ENCODE measurements at places on chromosomes 1 and 21.

DNA sequence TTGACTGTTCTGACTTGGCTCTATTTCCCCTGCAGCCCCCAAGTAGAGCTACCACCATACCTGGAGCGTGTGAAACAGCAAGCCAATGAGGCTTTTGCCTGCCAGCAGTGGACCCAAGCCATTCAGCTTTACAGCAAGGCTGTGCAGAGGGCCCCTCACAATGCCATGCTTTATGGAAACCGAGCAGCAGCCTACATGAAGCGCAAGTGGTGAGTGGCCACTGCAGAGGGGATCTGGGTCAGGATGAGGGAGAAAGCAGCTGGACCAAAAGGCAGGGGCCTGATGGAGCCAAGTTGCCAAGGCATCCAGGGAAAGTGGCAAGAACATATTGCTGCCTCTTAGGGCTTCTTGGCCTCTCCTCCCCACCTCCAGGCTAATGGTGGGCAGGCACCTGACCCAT, 24.1 kb upstream of the TMEM222 start:
- DNase-seq = no peak

DNA sequence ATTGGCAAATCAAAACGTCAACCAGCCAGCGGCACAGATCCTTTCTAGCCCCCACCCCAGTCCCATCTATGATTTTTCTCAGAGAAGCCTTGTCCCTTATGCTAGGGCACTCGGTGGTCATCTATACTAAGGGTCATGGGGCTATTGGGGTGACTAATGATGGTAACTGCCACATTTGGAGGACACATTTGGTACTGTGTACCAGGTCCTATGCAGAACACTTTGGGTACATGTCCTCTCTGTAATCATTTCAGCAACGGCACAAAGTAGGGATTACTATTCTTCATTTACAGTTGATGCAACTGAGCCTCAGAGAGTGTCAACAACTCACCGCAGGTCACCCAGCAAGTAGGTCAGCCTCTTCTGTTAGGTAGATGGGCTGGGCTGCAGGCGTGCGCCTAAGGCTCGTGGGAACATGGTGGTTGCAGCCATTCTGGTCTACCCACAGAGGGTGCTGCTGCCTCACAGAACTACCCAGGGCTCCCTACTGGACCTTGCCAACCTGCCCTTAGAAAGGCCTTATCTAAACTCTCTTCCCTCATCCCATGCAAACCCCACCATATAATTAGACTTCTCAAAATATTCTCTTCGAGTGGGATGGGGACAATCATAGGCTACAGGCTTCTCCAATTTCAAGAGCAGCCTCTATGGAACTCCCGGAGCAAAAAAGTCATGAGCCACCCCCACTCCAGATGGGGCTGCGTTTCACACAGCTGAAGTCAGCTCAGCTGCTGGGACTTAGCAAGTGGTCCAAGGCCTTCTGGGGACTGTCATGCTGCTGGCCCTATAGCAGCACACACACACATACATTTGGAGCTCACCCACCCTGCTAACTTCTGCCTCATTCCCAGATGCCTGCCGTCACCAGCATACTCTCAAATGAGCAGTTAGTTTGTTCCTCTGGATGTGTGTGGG, 5.8 kb upstream of the SDHB start:
- DNase-seq = peak; percentile 56

GRCh38 chr21:38914528-38915293, 109.0 kb downstream of the ETS2 start:
- DNase-seq = no peak

GRCh38 chr21:38266732-38267131, 9.9 kb downstream of the KCNJ15 start:
- DNase-seq = no peak

- DNase-seq = no peak
Measured at GRCh38 chr1:105591681-105592080, 1464.8 kb upstream of the PRMT6 start.

- DNase-seq = peak; percentile 74
Measured at GRCh38 chr1:246773213-246773641, 49.0 kb downstream of the SCCPDH start.

DNA sequence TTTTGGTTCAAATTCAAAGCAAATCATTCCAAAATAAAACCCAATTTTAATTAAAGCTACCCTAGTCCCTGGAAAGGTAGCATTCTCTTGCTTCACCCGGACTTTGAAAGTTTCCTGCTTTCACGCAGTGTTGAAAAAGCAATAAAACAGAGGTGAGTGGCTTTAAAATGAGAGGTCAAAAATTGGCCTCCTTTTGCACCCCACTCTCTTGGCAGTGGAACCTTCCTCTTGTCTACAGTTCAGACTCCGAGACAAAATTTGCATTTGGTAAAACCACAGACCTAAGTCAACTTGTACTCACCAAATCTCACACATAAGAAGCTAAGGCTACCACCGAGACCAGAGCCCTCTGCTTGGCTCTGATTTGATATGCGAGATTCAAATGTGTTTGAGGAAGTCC, 252.7 kb downstream of the TTLL7 start:
- DNase-seq = peak; percentile 7

DNA sequence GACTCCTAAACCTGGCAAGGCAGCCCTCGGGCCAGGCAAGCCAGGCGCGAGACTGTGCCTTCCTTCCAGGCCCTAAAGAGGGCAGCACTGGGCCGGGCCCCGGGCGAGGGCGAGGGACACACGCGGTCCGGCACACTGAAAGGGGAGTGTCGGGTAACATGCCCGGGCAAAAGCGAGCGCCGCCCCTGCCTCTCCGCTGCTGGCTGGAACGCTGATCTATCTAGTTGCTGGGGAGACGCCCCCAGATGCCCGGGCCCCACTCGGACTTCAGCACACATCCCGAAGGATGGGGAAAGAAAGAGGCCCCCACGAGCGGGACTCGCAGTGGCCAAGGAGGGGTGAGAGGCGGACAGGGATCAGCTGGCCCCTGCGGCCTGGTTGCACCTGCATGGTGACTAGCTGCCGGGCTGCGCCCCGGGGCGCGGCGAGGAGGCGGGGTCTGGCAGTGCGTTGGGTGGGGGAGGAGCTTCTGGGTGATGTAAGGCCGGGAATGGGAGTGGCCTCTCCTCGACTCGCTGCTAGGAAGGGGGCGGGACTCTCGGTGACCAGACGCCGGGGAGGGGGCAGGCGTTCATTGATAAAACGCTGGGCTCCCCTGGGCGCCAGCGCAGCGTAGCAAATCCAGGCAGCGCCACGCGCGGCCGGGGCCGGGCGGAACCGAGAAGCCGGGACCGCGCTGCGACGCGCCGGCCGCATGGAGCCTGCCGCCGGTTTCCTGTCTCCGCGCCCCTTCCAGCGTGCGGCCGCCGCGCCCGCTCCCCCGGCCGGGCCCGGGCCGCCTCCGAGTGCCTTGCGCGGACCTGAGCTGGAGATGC, at the start of gene PLK3:
TSS of gene PLK3 (plus strand) at position 608 of the 815 bp plus-strand sequence. CDS start at position 695, 87 bp downstream.
- peak; percentile 100 for DNase-seq

DNA sequence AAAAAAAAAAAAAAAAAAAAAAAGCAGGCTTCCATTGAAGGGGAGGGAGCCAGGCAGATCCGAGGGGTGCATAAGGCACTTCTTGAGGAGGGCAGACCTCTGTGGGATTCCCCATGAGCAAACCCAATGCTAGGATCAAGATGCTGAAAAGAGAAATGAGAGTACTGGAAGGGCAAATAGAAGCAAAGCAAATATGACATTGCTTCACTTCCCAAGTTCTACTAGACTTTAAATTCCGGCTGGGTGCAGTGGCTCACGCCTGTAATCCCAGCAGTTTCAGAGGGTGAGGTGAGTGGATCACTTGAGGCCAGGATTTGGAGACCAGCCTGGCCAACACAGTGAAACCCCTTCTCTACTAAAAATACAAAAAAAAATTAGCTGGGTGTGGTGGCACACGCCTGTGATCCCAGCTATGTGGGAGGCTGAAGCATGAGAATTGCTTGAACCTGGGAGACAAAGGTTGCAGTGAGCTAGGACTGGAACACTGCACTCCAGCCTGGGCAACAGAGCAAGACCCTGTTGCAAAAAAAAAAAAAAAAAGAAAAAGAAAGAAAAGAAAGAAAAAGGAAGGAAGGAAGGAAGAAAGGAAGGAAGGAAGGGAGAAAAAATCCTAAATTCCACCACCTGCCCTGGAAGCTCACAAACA, 23.1 kb upstream of the PALMD start:
- no peak for DNase-seq

DNA sequence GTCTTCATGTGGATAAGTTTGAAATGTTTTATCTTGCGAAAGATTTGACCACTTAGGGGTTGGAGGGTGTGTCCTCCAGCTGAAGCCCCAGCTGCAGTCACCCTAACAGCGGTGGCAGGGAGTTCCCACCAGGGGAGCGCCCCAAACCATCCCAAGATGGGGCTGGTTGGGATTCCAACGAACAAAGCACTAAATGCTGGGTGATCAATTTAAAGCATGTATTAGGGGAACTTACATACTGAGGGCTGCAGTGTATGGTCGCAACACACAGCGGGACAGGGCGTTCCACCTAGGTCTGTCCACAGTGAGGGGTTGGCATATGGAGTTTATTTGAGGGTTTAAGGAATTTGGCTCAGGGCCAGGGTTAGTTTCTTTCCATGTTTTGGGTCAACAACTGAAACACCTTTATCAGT, 26.3 kb downstream of the SLC37A1 start:
- DNase-seq = no peak

- no peak for DNase-seq
Measured at GRCh38 chr1:177067752-177068410, 96.6 kb downstream of the ASTN1 start.

GRCh38 chr1:159851407-159851806, 11.1 kb downstream of the VSIG8 start:
- no peak for DNase-seq

GRCh38 chr21:44067011-44067839, 40.0 kb upstream of the PWP2 start:
- DNase-seq = no peak

GRCh38 chr1:8348777-8349472, 31.0 kb downstream of the SLC45A1 start:
- peak; percentile 89 for DNase-seq

DNA sequence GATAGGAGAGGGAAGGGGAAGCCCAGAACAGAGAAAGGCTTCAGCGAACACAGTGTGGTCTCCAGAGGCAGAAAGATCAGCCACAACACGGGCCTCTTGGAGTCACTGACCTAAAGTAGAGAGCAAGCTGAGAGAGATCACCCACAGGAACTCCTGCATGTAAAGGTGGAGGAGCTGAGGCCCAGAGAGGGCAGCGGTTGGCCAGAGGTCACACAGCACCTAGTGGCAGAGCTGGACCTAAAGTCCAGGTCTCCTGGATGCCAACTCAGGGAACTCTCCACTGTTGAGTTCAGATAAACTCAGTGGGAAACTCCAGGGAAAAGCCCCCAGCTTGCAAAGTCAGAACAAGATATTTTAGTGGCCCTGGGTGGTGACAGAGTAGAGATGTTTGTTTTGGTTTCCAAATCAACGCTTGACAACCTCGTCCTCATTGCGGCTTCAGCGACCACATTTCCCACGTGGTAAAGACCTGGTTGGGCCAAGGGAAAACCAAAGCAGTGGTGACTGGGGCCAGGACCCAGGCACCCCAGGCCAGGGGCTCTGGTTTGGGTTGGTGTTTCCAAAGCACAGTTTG, 4.6 kb downstream of the IFFO2 start:
- DNase-seq = peak; percentile 85

- DNase-seq = no peak
Measured at GRCh38 chr1:181476581-181476980, 6.7 kb upstream of the CACNA1E start.

DNA sequence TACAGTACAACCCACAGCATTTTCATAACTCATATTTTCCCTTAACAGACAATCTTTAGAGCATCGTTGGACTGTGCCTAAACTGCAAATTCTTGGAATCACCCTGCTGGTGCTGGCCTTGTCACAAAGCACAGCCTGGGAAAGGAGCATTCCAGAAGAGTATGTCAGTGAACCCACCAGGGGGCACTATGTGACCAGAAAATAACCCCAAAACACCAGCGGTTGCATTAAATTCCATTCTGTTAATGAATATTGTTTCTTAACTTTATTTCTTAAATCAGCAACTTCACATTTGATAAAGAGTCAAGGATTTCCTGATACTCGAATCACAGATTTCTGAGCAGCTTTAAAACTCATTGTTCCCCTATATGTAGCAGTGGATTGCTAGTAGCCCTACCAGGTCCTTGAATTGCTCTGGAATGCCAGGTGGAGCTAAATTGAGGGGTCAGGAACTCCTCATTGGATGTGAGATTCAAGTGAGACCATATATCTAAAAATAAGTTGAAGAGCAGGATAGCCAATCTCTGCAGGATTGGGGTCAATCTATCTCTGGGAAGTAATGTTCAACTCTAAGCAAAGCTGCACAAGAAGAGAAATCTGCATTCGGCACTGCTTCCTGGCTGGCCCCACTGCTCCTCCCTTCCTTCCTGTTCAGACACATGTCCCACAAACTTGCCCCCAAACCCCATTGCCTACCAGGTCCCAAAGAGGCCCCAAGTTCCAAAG, 12.7 kb upstream of the RAB4A start:
- peak; percentile 55 for DNase-seq

DNA sequence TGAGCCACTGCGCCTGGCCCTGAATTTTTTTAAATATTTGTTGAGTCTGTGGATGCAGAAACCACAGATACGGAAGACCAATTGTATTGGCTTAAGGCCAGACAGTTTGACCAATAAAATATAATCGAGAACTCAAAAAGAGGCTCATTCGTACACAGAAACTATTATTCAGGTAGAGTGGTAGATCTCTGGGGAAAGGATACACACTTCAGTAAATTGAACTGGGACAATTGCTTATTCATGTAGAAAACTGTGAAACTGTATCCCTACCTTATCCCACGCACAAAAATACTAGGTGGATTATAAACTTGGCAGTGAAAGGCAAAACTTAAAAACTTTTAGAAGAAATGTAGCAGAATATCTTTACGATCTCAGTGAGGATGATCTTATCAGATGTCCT, 25.0 kb upstream of the SHE start:
- no peak for DNase-seq

DNA sequence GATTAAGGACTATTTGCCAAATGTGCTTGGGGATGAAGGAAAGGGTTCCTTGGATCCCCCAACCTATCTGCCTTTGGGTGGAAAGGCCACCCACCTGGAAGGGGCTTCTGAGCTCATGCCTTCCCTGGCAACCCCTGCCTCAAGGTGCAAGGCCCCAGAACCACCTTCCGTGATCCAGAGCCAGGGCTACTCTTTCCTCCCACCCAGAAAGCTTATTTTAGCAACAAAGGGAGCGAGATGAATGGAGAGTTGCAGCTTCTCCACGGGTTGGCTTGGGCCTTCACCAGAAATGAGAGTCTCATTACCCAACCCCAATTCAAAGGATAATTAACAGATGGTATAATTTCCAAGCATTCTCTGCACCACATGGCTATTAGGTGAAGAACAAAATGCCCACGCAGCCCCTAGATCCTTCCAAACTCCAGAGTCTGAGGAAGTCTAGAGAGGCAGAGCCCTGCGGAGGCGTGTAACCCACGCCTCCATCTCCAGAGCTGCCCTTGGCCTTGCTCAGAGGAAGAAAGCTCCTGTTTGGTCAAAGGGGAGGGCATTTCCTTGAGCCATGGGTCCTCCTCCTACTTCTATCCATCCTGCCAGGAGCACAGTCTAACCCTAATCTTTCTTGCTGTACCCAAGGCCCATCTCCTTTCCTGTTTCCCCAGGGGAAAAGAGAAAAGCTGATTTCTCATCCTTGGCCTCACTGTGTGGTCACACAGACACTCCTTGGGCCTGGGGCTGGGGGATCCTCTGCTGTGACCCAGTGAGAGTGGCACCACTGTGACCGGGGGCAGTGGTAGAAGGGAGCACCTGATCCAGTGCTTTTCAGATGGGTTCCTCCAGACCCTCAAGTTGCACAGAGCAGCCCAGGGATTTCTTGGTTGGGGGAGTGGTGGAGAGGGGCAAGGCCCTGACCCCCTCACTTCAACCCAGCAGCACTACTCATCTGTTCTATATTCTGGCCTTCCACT, 1.7 kb upstream of the CELSR2 start:
- DNase-seq = peak; percentile 29

GRCh38 chr1:85048296-85049064, at the start of gene MCOLN3:
Gene MCOLN3 (minus strand): TSS chr1:85048500. CDS start chr1:85045360, 3,140 bp downstream.
- peak; percentile 66 for DNase-seq

- no peak for DNase-seq
Measured at GRCh38 chr1:178241837-178242236, 147.9 kb downstream of the RASAL2 start.
